A549 treated with GW870086 at 1 μM for 4 hours (cell line): ENCODE measurements at places on chromosomes 3 and 15. TPM values are rescaled to one million over a fixed set of nuclear protein-coding genes. Genes with fewer than 3 reads are reported as not detected.

LEKR1 gene
- total RNA-seq, result 0.78 to 1.4 TPM (median 0.80 TPM) in 5 replicates

SV2B gene
- total RNA-seq, result 0.06 to 0.15 TPM (median 0.12 TPM) in 4 of 5 replicates, not detected in the other

ARHGAP31 gene
- 0.85 to 1.3 TPM (median 1.3 TPM) in 5 replicates for total RNA-seq

CCDC13 gene
- 0.41 to 0.61 TPM (median 0.46 TPM) in 5 replicates for total RNA-seq
